ENCODE measurements at places on chromosomes 13 and 19. TPM values are rescaled to one million over a fixed set of nuclear protein-coding genes. Genes with fewer than 3 reads are reported as not detected.

The RYR1 gene
- total RNA-seq: under 0.01 TPM

The ZNF266 gene
- 10.8 TPM for total RNA-seq

The TPP2 gene
- 43.3 TPM for total RNA-seq

The FCER2 gene
- total RNA-seq: not detected

Measured in RPMI7951 (cell line).